Right ventricle myocardium inferior (tissue), 1 donor: ENCODE measurements at places on chromosomes 1 and 21.

- peak; percentile 83 for DNase-seq
Measured at GRCh38 chr1:223771814-223772770, 59.8 kb downstream of the CAPN2 start.

GRCh38 chr1:153470707-153471106 lies 10.3 kb upstream of the S100A7 start:
- no peak for DNase-seq

- peak; percentile 82 for DNase-seq
Measured at GRCh38 chr1:159000625-159001024, 9.1 kb upstream of the IFI16 start.

GRCh38 chr1:20867847-20868246 lies 80.7 kb upstream of the HP1BP3 start:
- DNase-seq, result no peak

DNA sequence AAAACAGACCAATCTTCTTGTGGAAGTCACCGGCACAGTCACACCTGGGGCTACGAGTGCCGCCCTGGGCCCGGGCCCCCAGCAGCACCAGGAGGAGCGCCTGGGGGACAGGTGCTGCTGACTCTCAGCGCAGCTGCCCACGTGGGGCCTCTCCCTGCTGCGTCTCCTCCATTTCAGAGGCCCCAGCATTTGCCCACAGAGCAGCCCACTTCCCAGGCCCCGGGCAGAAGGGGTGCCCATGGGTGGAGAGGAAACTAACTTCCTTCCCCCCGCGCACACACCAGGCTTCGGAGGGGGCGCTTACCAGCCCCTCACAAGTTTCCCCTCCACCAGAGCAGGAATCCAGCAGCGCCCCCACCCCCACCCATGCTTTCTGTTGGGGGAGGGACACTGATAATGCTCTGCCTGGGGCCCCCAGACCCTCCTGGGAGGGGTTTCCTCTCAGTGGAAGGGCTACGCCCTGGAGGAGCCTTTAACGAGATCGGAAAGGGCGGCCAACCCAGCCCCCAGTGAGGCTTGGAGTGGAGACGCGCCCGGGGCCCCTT lies 440 bp downstream of the TNFRSF25 start:
- no peak for DNase-seq

DNA sequence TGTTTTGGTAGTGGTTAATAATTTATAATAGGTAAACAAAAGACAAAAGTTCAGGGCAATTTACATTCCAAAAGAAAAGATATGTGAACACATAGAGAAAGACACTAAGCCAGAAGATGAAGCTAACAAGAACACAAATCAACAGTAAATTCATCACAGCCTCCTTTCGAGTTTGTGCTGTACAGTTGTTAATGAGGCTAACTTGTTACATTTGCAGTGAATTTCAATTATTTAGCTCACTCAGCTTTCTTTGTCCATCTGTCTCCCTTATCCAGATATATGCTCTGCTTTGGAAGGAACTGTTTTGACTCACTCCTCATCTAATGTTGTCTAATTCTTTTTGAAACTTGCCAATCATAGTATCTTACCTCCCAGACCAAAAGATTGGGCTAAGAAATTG lies 423.3 kb upstream of the OLFM3 start:
- DNase-seq, result no peak

GRCh38 chr1:37479255-37480124 lies 5.1 kb downstream of the ZC3H12A start:
- peak; percentile 91 for DNase-seq

DNA sequence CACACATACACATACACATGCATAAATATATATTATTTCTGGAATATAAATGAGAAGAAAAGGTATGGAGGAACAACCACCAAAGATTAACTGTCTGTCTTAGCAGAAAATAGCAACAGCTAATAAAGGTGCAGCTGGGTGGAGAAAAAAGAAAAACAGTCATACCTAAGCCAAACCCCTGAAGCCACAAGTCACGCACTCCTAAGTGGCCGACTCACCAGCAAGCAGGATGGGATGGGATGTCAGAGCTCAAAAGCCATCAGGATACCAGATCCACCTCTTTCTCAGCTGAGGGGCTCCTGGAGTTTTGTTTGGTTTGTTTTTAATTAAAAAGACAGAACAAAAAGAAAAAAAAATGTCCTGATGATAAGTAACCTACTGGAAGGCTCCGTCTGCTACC lies 64.7 kb upstream of the HIVEP3 start:
- DNase-seq, result no peak

DNA sequence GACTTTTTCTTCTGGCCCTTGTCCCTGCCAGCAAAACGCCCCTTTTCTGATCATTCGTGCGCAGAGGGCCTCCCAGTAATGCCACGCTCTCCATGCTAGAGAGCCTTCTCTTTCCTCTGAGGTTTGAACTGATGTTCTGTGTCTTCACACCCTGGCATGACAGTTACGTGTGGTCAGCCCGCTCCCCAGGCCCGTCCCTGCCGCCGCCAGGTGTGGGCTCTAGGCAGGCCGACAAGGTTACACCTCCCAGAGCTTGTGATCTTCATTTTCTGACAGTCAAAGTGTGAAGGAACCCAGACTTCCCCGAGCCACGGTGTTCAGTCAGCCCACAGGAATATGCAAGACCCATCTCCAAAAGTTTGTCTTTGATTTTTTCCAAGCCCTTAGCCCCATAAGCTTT lies 265.6 kb downstream of the TM2D1 start:
- DNase-seq, result no peak

GRCh38 chr21:45123440-45123839 lies 49.1 kb downstream of the ADARB1 start:
- DNase-seq, result no peak

GRCh38 chr1:155529929-155530328 lies 32.7 kb downstream of the ASH1L start:
- DNase-seq, result no peak

- DNase-seq, result no peak
Measured at GRCh38 chr1:37161171-37161570, 126.9 kb upstream of the GRIK3 start.

GRCh38 chr21:29245104-29245643 lies 53.5 kb upstream of the BACH1 start:
- no peak for DNase-seq

- peak; percentile 46 for DNase-seq
Measured at GRCh38 chr1:2130156-2130555, 64.4 kb downstream of the FAAP20 start.

GRCh38 chr1:63916485-63917360 lies 142.9 kb downstream of the ROR1 start:
- DNase-seq, result no peak

GRCh38 chr1:65054481-65054880 lies 88.1 kb upstream of the JAK1 start:
- no peak for DNase-seq

DNA sequence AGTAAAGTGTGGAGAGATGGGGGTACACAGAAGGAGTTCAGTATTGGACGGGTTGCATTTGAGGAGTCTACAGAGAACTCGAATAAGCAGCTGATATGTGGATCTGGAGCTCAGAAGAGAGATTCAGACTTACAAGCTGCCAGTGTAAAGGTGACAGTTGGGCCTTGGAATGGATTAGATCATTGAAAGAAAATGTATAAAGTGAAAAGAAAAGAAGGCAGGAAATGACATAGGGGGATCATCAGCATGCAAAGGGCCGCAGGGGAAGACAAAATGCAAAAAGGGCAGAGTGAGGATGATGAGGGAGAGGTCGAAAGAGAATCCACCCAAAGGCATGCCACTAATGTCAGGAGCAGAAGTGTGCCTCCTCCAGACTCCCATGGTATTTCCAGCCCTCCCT lies 273.3 kb downstream of the TNR start:
- no peak for DNase-seq

- no peak for DNase-seq
Measured at GRCh38 chr1:181483285-181484195, at the start of gene CACNA1E. TSS of gene CACNA1E (plus strand) at chr1:181483517. CDS start at chr1:181483745, 228 bp downstream.
